Omental fat pad (tissue), 4 donors: ENCODE measurements at places on chromosomes 5 and 9.

- DNase-seq: no peak
Observed at GRCh38 chr5:1331861-1332405, 13.0 kb downstream of the CLPTM1L start.

- DNase-seq: no peak
Observed at GRCh38 chr5:58410441-58410840, 49.4 kb downstream of the PLK2 start.

DNA sequence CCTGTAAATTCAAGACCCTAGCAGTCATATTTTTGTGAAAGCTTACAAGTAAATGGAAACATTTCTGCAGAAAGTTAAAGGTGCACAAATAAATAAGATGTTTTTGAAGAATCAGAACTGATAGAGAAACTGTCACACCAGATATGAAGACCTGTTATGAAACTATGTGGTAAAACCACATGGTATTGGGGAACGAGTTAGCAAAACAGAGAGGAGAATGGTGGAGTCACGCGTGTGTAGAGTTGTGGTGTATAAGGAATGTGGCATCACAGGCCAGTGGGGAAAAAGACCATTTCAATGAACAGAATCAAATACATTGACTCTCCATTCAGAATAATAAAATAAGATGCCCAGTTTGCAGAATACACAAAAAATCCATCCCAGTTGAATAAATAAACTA, 477.2 kb downstream of the ICE1 start:
- DNase-seq: no peak

DNA sequence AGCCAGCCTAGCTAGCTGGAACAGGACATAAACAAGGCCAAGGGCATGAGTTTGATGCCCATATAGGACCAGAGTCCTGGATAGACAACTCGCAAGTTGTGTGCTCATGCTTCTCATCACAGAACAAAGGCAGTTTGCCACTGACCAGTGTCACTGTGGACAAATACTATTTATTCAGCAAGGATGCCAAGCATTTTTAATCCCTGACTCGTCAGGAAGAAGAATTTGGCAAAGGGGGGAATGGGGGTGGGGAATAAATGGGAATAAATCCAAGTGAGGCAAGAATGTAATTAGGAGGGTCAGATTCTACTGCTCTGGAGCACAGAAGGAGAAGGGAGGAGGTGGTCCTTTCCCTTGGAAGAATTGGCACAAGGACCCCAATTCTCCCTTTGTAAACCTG, 46.8 kb upstream of the ANKRD55 start:
- DNase-seq: no peak

GRCh38 chr5:53080271-53080670, 29.3 kb downstream of the MOCS2 start:
- DNase-seq: no peak

DNA sequence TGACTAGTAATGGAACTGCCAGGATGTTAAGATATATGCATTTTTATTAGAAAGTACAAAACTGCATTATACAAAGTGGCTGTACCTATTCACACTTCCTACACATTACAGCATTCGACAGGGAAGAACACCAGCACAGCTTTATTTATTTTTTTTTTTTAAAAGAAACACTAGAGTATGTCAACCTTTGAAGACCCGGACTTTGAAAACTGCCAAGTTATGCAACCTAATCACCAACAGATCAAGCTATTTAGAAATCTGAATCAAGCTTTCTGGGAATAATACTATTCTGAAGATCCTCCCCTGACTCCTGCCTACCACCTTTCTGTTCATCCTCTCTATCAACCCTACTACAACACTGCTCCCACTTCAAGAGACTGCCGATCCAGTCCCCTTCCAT, 4.5 kb downstream of the GEMIN5 start:
- DNase-seq: no peak

GRCh38 chr9:26656003-26656870, 236.4 kb downstream of the CAAP1 start:
- no peak for DNase-seq
